ENCODE measurements at places on chromosomes 16 and 17. TPM values are rescaled to one million over a fixed set of nuclear protein-coding genes. Genes with fewer than 3 reads are reported as not detected.

Gene TP53TG3F
- 0.12 TPM for polyA plus RNA-seq

- peak; percentile 90 for DNase-seq
Measured at GRCh38 chr17:27245230-27245696, 48.7 kb upstream of the WSB1 start.

Gene HYDIN
- 0.33 TPM for polyA plus RNA-seq

- peak; percentile 86 for DNase-seq
Measured at GRCh38 chr17:37848690-37849616, 75.3 kb upstream of the TBC1D3K start.

DNA sequence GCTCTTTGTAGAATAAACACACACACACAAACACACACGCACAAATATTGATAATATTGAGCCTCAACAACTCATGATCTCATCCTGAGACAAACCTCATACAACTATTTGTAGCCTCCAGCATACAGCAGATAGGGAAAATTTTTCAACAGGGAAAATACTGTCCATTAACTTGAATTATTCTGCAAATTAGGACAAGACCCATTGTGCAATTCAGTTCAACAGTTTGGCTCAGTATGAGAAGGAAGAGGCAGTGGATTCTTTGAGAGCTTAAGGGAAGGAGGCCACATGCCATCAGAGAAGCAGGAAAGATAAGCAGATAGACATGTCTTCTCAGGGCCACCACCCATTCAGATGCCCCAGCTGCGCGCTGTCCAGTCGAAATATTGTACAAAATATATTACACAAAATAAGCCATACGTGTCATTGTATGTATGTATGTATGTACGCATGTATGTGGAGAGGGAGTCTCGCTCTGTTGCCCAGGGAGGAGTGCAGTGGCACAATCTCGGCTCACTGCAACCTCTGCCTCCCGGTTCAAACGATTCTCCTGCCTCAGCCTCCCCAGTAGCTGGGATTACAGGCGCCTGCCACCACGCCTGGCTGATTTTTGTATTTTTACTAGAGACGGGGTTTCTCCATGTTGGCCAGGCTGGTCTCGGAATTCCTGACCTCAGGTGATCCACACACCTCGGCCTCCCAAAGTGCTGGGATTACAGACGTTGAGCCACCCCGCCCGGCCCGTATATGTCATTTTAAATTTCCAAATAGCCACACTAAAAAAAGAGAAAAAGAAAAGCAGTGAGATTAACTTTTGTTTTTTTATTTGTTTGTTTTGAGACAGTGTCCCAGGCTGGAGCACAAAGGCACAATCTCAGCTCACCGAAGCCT, 1.8 kb downstream of the ZC3H7A start:
- DNase-seq, result no peak
